A549 (cell line): ENCODE measurements at places on chromosomes 6 and 20. TPM values are rescaled to one million over a fixed set of nuclear protein-coding genes. Genes with fewer than 3 reads are reported as not detected.

DNA sequence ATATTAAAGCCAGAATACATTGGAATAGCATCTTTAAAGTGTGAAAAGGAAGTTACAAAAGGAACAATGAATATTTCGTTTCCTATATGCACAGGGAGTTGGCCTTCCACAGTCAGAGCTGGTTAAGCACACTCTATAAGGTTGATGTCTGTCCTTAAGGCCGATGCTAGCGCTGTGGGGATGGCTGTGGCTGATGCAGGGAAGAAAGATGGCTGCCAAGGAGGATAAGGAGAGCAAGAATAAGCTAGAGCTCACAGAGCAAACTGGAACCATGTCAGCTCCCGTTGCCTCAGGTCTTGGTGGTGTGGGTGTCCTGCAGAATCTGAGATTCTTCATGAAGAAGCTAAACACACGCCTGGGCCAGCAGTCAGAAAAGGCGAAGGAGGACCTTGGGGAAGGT is 20.8 kb upstream of the STX11 start:
- DNase-seq, result no peak

DNA sequence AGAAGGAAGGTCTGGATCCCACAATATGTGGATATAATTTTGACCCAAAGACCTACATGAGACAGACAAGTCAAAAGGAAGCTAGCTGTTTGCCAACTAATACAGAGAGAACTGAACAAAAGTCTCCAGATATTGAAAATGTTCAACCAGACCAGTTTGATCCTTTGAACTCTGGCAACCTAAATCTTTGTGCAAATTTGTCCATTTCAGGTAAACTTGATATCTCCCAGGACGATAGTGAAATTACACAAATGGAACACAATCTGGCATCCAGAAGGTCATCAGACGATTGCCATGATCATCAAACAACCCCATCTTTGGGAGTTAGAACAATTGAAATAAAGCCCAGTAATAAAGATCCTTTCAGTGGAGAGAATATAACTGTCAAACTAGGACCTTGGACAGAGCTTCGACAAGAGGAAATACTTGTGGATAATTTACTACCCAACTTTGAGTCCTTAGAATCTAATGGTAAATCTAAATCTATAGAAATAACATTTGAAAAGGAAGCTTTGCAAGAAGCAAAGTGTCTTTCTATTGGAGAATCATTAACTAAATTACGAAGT is 41.9 kb upstream of the SDHAF4 start:
- DNase-seq, result no peak

GRCh38 chr20:64080013-64080812 is at the start of gene OPRL1:
Gene OPRL1, plus strand, starts transcription at chr20:64080082. Its CDS starts 12,639 bp downstream, at chr20:64092721.
- DNase-seq, result no peak

DNA sequence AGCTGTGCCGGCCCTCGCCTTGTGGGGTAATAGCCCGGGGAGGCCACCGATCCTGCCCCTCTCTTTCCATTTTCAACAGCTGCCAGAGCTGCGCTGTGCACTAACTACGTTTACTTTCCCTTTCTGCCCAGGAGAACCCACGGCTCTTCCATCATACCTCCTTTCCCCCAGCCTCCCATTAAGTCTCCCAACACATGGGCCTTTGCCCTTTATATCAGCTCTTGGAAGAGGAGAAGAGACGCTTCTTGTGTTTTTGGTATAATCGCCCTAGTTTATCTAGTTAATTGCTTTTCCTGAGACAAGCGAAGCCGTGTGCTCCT is 637 bp downstream of the UBR2 start:
- peak; percentile 10 for DNase-seq

DNA sequence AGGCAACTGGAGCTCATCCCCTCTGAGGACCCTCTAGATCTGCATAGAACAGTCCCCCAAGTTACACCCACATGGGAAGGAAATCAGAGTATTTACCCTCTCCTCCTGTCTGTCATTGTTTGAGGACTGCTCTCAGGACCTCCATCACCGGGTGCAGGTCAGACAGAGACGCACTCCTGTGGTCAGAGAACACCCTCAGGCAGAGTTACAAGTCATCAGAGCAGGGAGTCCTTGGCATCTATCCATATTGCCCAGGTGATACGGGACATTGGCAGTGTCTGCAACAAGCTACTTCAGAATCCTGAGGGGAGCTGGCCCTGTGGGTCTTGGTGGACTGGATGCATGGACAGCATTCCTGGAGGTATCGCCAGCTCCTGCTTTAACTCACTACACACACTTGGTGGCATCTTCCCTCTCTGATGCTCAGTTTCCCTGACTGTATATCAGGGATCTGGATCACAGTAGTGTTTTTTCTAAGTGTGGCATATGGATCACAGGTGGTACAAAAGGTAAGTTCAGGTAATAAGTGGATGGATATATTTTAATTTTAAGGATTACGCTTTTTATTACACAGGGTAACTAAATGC is 15.1 kb upstream of the ISM1 start:
- DNase-seq, result no peak

DNA sequence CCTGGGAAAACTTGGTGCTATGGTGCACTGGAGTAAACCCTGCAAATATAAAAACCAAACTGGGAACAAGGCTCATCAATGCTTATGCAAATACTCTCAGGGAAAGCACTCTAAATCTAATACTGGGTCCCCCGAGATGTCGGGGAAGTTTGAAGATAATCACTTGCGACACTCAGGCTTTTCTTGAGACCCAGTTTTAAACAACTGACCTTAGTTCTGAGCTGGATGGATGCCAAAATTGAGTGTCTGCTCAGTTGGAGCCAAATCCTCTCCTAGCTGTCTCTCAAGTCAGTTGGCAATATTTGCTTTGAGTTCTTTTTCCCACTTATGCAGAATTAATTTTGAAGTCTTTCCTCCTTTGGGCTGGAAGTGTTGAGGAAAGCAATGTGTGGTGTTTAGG is 75.5 kb upstream of the CD2AP start:
- DNase-seq, result no peak

GRCh38 chr6:109791301-109791700 is 100.2 kb downstream of the FIG4 start:
- DNase-seq, result no peak

DNA sequence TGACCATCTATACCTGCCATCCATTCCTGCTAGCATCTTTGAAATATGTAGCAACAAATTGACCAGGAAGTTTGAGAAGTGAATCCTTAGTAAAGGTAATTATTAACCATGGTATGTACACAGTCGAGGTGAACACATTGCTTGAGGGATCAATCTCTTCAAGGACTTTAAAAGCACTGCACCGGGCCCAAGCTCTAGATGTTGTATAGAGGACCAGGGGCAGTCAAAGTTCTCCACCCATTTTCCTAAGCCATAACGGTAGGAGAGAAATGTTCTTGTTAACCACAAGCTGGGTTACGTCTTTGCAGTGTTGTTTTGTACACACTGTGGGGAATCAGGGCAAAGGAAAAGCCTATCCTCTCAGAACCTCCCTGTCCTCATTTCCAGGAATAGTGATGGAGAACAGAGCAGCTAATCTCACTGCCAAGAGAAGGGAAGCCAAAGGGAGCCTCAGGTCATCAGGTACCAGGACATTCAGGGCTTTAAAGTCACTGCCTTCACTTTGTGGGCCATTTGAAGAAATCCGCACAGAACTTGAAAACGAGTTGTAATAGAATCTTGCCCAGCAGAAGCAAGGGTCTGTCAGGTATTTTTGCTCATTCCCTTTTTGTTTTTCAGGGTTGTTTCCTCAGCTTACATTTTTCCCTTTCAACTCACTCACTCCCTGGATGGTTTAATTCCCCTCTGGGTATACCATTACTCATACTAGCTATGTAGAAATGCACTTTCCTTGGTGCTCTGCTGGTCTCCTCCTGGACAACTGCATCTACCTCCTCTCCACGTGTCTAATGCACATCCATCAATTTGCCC is 5.3 kb upstream of the PM20D2 start:
- DNase-seq, result no peak

The EMILIN3 gene
- 0.58 to 0.66 TPM (median 0.62 TPM) in 3 replicates for polyA plus RNA-seq

The FAM110A gene
- polyA plus RNA-seq, result 3.6 to 4.4 TPM (median 4.1 TPM) in 3 replicates

The EDN1 gene
- polyA plus RNA-seq, result 33.2 to 34.3 TPM (median 33.5 TPM) in 3 replicates

The HLA-F gene
- 3.1 to 4.5 TPM (median 3.3 TPM) in 3 replicates for polyA plus RNA-seq

The CTSZ gene
- 154 to 158 TPM (median 156 TPM) in 3 replicates for polyA plus RNA-seq

The FAM217A gene
- not detected in 3 replicates for polyA plus RNA-seq

The ZNF165 gene
- polyA plus RNA-seq, result 0.62 to 0.76 TPM (median 0.63 TPM) in 3 replicates

The COL19A1 gene
- polyA plus RNA-seq, result not detected in 3 replicates
